ENCODE measurements at places on chromosomes 6 and 20. TPM values are rescaled to one million over a fixed set of nuclear protein-coding genes. Genes with fewer than 3 reads are reported as not detected.

The CAGE1 gene
- total RNA-seq = 0.22 TPM

The PCSK2 gene
- not detected for total RNA-seq

The APCDD1L gene
- total RNA-seq = 1.5 TPM

The TBC1D22B gene
- total RNA-seq = 5.9 TPM

The COL12A1 gene
- total RNA-seq = 301 TPM

The ENPP5 gene
- 1.2 TPM for total RNA-seq

The SNAP25 gene
- total RNA-seq = not detected

The TBXT gene
- not detected for total RNA-seq

The FAM120B gene
- total RNA-seq = 14.1 TPM

The ABHD16B gene
- total RNA-seq = not detected

The HDGFL1 gene
- not detected for total RNA-seq

The EBF4 gene
- 13.3 TPM for total RNA-seq

Data from placental epithelial cell (primary cell).